Foreskin keratinocyte (primary cell): ENCODE measurements at places on chromosomes 12 and 14.
A peak's percentile ranks its signal among the peaks of the same experiment; 100 is the strongest.

GRCh38 chr12:69238589-69239351, 599 bp upstream of the CPSF6 start:
- no peak for DNase-seq

GRCh38 chr14:104462651-104463630, 116.6 kb upstream of the C14orf180 start:
- DNase-seq = no peak

GRCh38 chr12:39157696-39158342, 252.4 kb upstream of the CPNE8 start:
- DNase-seq = no peak

DNA sequence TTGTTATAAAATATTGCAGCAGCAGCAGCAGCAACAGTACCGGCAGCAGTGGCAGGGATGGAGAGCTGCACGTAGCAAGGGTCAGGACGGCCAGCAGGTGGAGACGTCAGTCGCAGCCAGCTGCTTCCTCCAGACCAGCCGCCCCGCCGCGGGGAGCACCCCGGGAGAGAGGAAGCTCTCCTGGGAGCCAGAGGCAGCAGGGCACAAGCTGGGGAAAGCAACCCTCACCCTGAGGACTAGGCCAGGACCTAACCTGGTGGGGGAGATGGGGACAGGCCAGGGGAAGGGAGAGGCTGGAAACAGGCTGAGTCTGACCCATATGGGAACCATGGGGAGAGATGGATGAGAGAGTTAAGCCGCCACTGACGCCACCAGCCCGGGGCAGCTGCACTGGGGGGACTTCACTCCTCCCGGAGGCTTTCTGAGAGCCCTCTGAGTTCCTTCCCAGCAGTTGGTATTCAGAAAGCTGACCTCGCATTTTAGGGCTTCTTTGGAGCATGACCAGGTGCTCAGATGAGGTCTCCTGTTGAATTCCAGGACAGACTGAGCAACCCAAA, 56.3 kb downstream of the SPTB start:
- peak; percentile 38 for DNase-seq

GRCh38 chr12:50625029-50625925, 120.5 kb downstream of the DIP2B start:
- DNase-seq = no peak
